ENCODE measurements at places on chromosomes 6 and 20.

DNA sequence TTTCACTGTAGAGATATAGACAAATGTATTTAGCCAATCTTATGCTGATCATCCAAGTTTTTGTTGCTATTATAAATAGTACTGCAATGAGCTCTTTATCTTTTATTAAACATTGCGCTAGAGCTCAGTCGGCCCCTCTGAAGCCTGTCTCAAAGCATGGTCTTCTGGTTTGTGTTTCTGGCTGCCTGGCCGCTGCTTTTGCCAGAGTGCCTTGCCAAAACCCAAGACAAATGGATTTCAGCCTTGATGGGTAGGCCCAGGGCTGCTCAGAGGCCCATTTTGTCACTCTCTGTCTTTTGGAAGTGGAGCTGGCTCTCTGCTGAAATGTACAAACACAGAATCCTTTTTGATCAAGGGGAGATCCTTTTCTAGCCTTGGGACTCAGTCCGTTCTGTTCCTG, 102.9 kb upstream of the KCNG1 start:
- no peak for DNase-seq

GRCh38 chr20:62925420-62926228, 681 bp downstream of the DIDO1 start:
- peak; percentile 62 for DNase-seq

GRCh38 chr6:138970159-138970558, 17.9 kb downstream of the REPS1 start:
- no peak for DNase-seq

- DNase-seq = no peak
Observed at GRCh38 chr6:17679726-17680125, 27.0 kb downstream of the NUP153 start.

- DNase-seq = no peak
Observed at GRCh38 chr20:50054626-50055511, 58.1 kb downstream of the UBE2V1 start.

DNA sequence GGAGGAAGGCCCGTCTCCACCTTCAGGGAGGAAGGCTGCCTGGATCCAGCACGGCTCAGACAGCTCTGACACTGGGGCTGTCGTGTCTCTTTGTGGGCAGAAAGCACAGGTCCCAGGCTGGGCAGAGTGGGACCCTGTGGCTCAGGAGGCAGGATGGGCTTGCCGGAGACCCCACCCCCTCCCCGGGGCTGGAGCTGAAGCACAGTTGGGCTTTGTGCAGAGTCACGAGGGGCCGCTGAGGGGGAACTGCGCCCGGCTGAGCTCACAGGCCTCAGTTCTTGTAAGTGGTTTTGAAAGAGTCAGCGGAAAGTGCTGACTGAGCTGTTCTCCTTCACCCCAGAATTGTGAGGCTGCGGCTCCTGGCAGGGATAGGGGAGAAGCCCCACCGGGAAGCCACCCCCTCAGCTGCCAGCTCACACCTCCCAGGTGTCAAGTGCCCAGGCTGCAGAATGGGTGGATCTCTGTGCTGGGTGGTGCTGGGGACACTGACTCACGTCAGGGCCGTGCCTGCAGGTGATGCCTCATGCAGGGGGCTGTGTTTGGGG, 145.5 kb upstream of the RNF24 start:
- no peak for DNase-seq

DNA sequence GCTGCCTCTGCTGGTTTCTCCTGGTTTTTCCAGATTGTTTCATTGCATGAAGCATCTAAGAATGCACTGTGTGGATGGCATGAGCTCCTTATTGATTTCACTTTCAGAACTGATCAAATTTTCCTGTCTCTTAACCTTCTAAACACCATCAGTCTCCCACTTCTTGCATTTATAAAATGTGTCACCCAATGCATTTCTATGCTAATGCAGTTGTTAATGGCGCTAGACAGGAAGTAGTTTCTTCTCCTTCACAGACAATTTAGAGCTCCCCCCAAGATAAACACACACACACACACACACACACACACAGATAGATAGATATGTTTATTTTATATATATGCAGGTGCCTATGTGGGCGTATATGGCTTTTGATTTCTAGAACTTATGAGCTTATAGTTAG, 45.6 kb upstream of the FOXA2 start:
- DNase-seq = no peak

DNA sequence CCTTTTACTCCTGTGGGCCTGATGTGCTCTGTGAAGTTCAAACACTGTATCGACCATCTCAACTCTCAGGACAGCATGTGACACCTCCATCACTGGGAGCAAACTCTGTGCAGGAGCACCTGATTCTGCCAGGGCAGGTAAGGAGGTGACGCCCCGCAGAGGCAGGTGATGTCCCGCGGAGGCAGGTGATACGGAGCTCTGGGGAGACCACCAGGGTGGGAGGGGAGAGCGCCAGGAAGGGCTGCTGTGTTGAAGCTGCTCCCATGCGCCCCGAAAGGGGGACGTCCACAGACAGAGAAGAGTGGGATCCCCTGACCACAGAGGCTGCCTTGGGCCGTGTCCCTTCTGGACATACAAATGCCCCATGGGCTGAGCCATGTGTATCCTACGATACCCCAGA, 58.3 kb downstream of the DACT2 start:
- DNase-seq = no peak

GRCh38 chr6:35589201-35589739, 76.6 kb upstream of the TULP1 start:
- DNase-seq = no peak

- no peak for DNase-seq
Observed at GRCh38 chr6:89799756-89800155, 19.8 kb downstream of the MDN1 start.

DNA sequence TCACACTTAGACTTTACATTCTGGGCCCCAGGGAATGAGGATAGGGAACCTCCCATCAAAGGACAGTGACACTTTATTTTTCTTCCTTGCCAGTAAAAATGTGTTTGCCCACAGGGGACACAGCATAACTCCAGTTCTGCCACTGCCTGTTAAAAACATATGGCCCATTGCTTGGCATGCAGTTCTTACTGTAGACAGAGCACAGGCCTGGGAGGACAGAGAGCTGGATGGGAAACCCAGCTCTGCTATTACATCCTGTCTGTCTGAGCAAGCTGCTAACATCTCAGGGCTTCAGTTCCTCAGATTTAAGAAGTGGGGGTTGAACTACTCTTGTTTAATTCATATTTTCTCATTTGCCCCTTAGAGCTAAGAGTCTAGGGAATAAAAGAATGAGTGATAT, 120.2 kb downstream of the AKAP7 start:
- no peak for DNase-seq

GRCh38 chr6:109117346-109118035, 22.2 kb downstream of the CEP57L1 start:
- peak; percentile 25 for DNase-seq

DNA sequence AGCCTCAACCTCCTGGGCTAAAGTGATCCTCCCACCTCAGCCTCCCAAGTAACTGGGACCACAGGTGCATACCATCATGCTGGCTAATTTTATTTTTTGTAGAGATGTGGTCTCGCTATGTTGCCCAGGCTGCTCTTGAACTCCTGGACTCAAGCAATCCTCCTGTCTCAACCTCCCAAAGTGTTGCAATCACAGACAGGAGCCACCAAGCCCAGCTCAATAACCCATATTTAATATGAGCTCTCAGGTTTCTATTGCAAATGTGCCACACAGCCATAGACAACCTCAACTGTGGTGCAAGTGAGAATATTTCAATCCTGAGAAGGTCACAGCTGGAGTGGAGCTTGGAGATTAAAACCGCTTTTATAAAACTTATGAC, 14.4 kb downstream of the JPH2 start:
- no peak for DNase-seq

- no peak for DNase-seq
Observed at GRCh38 chr20:21340991-21341697, 38.0 kb downstream of the XRN2 start.

DNA sequence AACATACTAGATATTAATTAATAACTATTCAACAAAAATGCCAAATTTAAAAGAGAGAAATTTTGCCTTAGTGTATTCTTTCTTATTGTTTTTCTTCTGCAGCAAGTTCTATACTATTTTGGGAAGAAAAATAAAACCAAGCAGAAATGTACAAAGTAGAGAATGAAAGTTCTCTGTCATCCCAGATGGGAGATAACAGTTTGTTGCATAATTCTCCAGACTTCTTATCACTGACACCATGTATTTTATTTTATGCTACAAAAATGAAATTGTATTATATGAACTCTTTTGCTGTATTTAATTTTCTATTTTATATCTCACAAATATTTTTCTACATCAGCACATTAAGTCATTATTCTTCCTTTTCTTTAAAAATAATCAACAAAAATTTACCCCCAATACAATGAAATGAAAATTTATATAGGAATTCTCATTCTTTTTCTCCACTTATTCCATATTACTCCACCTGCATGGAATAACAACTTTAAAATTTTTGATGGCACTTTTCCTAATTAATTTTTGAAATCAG, 18.2 kb downstream of the TMEM244 start:
- no peak for DNase-seq

DNA sequence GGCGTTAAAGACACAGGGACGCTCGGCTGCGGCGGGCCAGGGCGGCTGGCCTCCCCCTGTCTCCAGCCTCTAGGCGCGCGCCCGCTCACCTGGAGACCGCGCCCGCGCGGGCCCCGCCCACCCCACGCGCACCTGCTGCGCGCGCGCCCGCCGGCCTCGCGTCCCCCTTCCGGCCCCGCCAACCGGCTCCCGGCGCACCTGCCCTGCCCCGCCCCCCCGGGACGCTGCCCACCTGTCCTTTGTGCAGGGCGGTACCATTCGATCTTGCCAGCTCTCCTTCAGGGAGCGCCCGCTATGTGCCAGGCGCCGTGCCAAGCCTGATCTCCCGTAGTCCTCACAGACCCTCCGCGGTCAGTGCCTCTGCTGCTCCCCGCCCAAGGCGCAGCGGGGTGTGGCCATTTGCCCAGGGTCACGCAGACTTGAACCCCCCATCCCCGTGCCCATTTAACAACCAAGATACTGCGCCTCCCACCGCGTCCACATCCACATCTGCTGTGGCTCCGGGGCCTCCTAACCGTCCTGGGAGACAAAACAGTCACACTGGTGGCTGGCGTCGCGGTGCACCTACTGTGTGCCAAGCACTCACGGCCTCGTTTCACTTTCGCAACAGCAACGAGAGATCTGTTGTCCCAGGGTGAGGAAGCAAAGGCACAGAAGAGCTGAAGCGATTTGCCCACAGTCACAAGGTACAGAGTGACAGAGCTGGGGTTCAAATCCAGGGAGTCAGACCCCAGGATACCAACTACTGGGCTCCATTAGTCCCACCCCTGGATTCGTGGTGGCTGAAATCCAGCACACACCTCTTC, 48.1 kb downstream of the NOL4L start:
- peak; percentile 67 for DNase-seq

DNA sequence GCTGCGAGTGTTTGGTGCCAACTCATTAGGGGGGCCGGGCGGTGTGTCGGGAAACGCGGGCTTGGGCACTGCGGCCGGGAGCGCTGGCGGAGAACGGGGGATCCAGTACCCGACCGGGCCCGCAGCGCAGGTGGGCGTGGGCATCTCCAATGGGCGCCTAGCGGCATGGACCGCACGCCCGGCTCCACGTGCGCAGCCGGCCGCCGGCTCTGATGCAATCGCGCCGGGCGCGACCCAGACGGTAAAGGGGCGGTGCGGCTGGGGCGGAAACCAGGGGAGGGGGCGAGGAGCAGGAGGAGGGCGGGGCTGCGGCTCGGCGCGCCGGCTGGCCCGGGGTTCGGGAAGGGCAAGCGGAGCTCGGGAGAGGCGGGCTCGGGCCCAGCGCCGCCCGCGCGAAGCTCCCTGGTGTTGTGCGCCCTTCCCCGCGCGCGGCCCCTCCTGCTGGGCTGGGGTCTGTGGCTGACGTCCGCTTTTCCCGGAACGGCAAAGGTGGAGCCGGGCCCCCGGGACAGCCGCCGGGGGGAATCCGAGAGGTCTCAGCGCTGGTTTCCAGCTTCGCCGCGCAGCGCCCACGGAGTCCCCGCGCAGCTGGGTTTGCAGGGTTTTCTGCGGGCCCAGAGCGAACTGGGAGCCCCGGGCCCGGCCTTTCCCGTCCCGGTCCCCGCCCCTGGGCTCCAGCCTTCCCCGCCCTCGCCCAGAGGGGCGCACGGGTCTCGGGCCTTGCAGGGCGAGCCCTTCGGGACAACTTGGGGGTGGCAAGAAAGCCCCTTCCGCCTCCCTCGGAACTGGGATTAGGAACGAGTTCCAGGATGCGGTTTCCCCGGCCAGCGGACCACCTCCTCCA, 867 bp downstream of the MTHFD1L start:
- DNase-seq = peak; percentile 77

- no peak for DNase-seq
Observed at GRCh38 chr6:123213921-123214320, 217.9 kb downstream of the CLVS2 start.

- DNase-seq = no peak
Observed at GRCh38 chr20:61846741-61847419, 218.8 kb downstream of the TAF4 start.

DNA sequence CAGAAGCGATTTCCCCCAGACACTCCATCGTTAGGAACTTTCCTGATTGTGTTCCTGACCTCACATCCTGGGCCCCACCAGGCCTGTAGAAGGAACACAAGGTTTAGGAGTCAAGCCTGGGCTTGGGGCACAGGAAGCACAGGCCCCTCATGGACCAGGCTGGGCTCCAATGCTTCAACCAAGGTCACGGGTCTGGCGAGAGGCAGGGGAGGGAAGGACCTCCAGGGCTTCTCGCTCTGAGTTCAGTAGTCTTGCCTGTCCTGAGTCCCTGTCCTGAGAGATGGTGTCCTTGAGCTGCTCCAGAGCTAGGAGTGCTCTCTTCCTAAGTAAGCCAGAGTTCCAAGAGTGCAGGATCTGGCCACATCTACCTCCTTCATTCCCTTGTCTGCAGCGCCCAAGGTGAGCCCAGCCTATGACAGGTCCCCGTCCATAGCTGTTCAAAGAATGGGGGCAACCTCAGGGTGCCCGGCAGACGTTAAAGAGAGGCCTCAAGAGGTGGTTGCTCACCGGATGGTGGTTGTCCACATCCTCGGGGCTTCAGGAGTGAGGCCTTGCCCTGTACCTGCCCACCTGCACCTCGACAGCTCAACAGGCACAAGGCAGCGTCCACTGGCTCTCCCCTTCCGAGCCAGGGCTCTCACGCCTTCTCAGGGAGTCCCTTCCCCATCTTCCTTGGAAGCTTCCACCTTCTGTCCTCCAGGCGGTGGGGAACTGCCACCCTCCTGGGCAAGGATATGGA, 1.6 kb upstream of the TUBB1 start:
- no peak for DNase-seq

GRCh38 chr6:125154761-125155135, 1.2 kb downstream of the TPD52L1 start:
- peak; percentile 16 for DNase-seq

DNA sequence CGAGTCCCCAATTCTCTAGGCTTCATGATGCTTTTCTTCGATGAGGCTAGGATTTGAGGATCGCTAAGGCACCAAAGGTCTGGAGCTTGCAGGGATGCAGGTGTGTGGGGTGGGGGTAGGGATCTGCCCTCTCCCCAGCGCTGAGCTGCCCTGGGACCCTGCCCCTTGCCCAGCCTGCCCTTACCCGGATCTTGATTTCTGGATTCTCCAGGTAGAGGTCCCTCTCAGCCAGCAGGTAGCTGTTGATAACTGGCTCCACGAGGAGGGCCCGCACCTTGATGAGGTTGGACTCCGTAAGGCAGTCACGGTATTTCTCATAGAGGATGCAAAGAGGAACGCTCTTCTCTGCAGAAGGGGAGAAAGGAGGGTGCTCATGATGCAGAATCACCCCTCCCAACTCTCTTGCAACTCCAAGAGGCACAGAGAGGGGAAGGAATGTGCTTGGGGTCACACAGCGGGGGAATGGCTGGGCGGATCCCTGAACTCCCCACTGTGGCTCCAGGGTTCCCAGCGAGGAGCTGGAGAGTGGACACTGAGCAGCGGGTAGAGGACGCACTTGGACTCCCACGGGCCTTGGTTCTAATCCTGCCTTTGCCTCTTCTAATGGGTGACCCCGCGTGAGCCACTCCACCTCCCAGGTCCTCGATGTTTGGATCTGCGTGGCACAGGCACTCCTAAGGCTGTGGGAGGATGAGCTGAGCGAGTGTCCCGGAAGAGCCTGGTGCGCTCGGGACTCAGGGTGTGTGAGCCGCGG, 32.7 kb downstream of the TGM2 start:
- DNase-seq = no peak
